SIG-M5 (cell line): ENCODE measurements at places on chromosomes 1 and 21.

DNA sequence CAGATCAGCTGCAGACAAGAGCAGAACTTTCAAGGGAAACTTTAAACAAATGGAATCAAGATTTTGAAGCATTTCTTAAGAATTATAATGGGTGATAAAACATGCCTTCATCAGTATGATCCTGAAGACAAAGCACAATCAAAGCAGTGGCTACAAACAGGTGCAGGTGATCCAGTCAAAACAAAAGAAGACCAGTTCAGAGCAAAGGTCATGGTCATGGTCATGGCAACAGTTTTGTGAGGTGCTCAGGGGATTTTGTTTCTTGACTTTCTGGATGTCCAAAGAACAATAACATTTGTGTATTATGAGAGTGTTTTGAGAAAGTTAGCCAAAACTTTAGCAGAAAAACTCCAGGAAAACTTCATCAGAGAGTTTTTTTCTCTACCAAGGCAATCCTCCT is 681.7 kb upstream of the PTBP2 start:
- no peak for DNase-seq

GRCh38 chr1:151612501-151613281 is 841 bp downstream of the SNX27 start:
- DNase-seq, result no peak

DNA sequence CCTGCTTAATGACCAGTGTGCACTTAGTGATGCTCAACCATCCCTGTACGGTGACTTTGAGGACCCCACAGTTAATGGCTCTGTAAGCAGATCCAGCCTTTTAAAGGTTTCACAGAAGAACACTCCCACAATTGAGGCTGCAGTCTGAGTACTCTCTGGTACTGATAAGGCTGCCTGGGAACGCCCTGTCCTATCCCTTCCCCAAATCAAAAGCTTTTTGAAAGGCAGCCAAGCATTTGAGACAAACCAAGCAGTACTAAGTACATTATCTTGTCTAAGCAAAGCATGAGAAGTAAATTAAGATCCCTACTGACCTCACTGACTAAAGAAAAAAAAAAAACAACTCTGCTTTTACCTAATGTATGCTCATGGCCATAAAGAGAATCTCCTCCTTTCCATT is 60.7 kb downstream of the SH3GLB1 start:
- no peak for DNase-seq

DNA sequence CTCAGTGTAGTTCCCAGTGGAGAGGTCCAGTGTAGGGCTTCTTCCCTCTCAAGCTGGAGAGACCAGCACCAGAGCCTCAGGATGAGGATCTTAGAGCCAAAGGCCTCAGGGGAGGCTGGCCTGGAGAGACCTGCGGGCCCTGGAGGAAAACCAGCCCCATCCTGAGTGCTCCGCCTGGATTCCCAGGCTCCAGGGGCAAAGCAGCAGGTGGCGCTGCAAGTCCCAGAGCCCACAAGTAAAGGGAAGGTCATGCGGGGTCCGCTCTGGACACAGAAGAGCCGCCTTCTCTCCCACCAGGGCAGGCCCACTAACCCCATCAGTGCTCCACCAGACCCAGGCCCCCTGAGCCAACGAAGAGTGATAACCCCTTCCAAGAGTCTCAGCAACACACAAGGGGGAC is 22.7 kb downstream of the PGBD5 start:
- no peak for DNase-seq

GRCh38 chr1:64505232-64505943 is 35.5 kb downstream of the CACHD1 start:
- no peak for DNase-seq

DNA sequence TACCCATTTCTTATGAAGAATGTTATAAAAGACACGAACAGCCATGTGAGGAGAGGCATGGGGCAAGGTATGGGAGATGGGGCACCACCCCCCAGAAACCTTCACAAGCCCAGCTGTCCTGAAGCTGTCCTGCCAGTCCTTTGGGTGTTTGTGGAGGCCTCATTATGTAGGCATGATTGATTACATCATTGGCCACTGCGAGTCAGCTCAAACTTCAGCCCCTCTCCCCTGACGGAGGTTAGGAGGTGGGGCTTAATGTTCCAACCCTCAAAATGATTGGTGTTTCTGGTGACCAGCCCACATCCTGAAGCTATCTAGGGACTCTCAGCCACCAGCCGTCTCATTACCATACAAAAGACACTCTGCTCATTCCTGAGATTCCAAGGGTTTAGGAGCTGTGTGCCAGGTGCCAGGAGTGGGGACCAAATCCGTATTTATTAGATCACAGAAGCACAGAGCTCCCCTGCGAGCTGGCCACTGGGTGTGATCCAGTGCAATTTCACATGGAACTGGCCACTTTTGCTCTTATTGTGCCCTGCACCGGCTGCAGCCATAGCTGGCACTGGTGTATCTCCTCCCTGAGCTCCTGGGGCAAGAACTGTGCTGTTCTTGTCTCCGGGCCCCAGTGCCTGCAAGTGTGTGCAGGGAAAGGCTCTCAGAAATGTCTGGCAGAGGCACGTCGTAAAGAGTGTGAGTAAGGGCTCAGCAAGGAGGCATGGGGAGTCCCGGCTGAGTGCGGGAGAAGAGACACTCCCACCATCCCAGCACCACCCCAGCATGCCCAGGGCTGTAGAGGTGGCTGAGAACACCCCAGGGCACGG is 10.5 kb downstream of the KIAA1614 start:
- no peak for DNase-seq
